ENCODE measurements at places on chromosomes 4 and X. TPM values are rescaled to one million over a fixed set of nuclear protein-coding genes. Genes with fewer than 3 reads are reported as not detected.

Gene FRMD7
- not detected for total RNA-seq

Gene PNCK
- total RNA-seq = 33.8 TPM

Gene MND1
- total RNA-seq = 7.5 TPM

Gene HTT-AS
- not detected for total RNA-seq

Gene REELD1
- total RNA-seq = not detected

Gene GPRIN3
- 35.1 TPM for total RNA-seq

Gene EREG
- total RNA-seq = not detected

Gene PPP2R2C
- 60.7 TPM for total RNA-seq

Gene ELOVL6
- total RNA-seq = 38.5 TPM

Gene GAGE2A
- not detected for total RNA-seq

Gene RPS6KA6
- 30.0 TPM for total RNA-seq

Gene RPL34
- 881 TPM for total RNA-seq

Gene AIMP1
- total RNA-seq = 20.3 TPM

Gene TLR8
- total RNA-seq = 0.31 TPM

Gene DDIT4L
- 0.31 TPM for total RNA-seq

Gene TBC1D8B
- 1.3 TPM for total RNA-seq

Gene DOK7
- 0.63 TPM for total RNA-seq

Gene GLOD5
- not detected for total RNA-seq

Gene CYSLTR1
- 0.63 TPM for total RNA-seq

Gene HGFAC
- 8.8 TPM for total RNA-seq

Gene ZNF732
- 3.1 TPM for total RNA-seq

Gene KLHL13
- total RNA-seq = 31.3 TPM

Gene VMA21
- total RNA-seq = 83.6 TPM

Data from parietal lobe (tissue), 2 donors.